ENCODE measurements at places on chromosomes 2 and 18. TPM values are rescaled to one million over a fixed set of nuclear protein-coding genes. Genes with fewer than 3 reads are reported as not detected.

- H3K4me3 ChIP-seq, result no peak overlapping the region
- H3K27ac ChIP-seq, result no peak overlapping the region
- no peaks in the 10 kb centered on the region for H3K27me3 ChIP-seq
- peaks cover 17% of the 10 kb centered on the region for H3K4me1 ChIP-seq
- DNase-seq, result no peak
Measured at GRCh38 chr2:157808421-157808820, 67.7 kb downstream of the ACVR1 start.

CTNNA2 gene
- total RNA-seq, result 5.1 TPM

FSHR gene
- not detected for total RNA-seq

TFCP2L1 gene
- 0.16 TPM for total RNA-seq

DNA sequence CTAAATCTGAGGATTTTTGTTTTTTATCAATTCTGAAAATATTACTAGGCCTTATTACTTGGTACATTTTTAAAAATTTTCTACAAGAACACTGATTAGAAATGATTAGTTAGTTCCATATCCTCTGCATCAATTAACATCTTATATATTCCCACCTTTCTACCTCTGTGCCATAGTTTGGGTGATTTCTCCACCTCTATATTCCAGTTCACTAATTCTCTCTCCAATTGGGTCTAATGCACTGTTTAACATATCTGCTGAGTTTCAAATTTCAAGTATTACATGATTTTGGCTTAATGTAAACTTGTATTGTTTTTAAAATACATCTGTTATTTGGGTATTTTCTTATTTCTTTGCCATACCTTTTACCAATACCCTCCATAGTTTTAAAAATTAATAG lies 705.7 kb upstream of the SALL3 start:
- H3K4me1 ChIP-seq, result no peaks in the 10 kb centered on the region
- no peak for DNase-seq
- no peak overlapping the region for H3K27ac ChIP-seq
- H3K4me3 ChIP-seq, result no peak overlapping the region
- H3K27me3 ChIP-seq, result no peaks in the 10 kb centered on the region
- peaks cover 2% of the 10 kb centered on the region for H3K36me3 ChIP-seq

LINC00305 gene
- total RNA-seq, result not detected

- H3K4me1 ChIP-seq, result peaks cover 21% of the 10 kb centered on the region
- H3K27me3 ChIP-seq, result peaks cover 54% of the 10 kb centered on the region
- H3K4me3 ChIP-seq, result peak overlapping the region; percentile 76
- H3K36me3 ChIP-seq, result no peaks in the 10 kb centered on the region
Measured at GRCh38 chr2:17540813-17541530, 476 bp downstream of the VSNL1 start.

GRCh38 chr2:42449163-42450087 lies 44.4 kb downstream of the KCNG3 start:
- H3K27me3 ChIP-seq, result peaks cover 25% of the 10 kb centered on the region
- H3K4me3 ChIP-seq, result no peak overlapping the region
- no peaks in the 10 kb centered on the region for H3K36me3 ChIP-seq
- DNase-seq, result no peak
- no peaks in the 10 kb centered on the region for H3K4me1 ChIP-seq

DNA sequence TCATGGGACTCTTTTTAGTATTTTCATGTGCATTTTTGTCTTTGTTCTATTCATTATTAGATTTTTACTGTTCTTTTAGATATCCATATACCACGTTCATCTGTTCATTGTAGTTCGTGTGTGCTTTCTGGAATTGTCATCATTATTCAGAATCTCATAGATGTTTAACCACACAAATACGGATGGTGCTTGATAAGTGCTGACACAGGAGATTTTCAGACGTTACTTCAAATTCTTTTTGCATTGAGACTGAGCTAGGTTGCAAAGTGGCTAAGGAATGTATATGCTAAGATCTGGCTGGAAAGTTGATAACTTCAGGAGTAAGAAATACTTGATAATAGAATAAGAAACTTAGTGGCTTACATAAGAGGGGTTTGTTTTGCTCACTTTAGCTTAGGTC lies 153.6 kb downstream of the CTNNA2 start:
- H3K36me3 ChIP-seq, result no peaks in the 10 kb centered on the region
- H3K27ac ChIP-seq, result no peak overlapping the region
- H3K27me3 ChIP-seq, result no peaks in the 10 kb centered on the region

KIDINS220 gene
- 109 TPM for total RNA-seq

NEMP2 gene
- total RNA-seq, result 18.9 TPM

DNA sequence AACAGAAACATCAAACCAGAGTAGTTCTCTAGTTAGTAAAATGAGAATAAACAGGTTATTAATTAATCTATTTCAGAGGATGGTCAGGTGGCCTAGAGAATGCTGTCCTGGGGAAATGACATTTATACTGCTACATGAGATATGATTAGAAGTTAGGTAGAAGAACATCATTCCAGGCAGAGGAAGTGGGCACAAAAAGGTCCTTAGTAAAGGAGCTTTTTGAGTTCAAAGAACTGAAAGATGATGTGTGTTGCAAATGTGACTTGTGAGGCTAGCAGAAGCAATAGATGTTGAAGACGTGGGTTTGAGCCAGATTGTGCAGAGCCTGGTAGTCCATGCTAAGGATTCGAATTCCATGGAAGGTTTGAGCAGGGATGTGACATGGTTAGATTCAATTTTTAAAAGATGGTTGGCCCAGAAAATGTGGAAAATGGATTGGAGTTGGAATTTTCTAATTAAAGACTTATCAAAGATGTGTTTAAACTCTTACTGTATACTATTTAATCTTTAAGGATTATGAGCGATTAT lies 34.2 kb downstream of the RAB10 start:
- no peak overlapping the region for H3K27ac ChIP-seq
- no peak for DNase-seq
- H3K4me1 ChIP-seq, result peaks cover 10% of the 10 kb centered on the region
- H3K4me3 ChIP-seq, result no peak overlapping the region
- no peaks in the 10 kb centered on the region for H3K27me3 ChIP-seq
